ENCODE measurements at places on chromosomes 6 and 20. TPM values are rescaled to one million over a fixed set of nuclear protein-coding genes. Genes with fewer than 3 reads are reported as not detected.

The ABHD16B gene
- total RNA-seq, result 0.29 TPM

DNA sequence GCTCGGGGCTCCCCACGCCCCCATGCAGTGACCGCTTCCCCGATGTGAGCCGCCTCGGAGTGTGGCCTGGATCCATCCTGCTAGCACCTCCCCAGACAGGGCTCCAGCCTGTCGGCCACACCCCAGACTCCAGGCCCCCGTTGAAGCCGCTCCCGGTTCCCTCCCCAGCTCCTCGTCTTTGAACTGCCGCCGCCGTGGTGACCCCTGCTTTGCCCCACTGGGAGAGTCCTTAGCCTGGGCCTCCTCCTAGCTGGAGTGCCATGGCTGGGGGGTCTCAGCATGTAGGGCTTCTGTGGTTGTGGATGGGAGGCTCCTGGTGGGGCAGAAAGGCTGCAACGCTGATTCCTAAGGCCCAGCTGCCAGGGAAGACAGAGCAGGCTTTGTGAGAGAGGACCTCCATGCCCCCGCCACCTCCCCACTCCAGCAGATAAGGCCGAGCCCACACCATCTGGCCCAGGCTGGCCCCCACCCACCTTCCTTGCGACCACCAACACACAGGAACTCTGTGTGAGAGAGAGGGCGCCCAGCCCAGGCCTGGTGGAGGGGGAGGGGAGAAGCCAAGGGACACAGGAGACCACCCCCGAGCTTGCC lies 11.4 kb downstream of the FOXS1 start:
- DNase-seq, result no peak

GRCh38 chr20:2299301-2299700 lies 3.5 kb downstream of the TGM3 start:
- DNase-seq, result no peak

GRCh38 chr6:137661601-137662000 lies 167.4 kb upstream of the OLIG3 start:
- DNase-seq, result peak; percentile 40

The TULP4 gene
- total RNA-seq, result 62.1 TPM

DNA sequence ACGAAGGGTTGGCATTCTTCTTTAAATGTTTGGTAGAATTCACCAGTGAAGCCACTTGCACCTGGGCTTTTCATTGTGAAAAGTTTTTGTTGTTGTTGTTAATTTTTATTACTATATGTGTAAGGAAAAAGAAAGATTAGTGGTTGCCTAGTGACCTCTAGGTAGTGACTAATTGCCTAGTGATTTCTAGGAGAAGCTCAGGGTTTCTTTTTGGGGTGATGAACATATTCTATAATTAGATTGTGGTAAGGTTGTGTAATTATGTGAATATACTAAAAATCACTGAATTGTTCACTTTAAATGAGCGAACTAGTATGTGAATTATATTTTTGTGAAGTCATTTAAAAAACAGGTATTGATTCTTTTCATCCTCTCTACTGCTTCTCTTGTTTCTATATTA lies 123.8 kb upstream of the TMEM170B start:
- no peak for DNase-seq

The ELOVL2 gene
- not detected for total RNA-seq

DNA sequence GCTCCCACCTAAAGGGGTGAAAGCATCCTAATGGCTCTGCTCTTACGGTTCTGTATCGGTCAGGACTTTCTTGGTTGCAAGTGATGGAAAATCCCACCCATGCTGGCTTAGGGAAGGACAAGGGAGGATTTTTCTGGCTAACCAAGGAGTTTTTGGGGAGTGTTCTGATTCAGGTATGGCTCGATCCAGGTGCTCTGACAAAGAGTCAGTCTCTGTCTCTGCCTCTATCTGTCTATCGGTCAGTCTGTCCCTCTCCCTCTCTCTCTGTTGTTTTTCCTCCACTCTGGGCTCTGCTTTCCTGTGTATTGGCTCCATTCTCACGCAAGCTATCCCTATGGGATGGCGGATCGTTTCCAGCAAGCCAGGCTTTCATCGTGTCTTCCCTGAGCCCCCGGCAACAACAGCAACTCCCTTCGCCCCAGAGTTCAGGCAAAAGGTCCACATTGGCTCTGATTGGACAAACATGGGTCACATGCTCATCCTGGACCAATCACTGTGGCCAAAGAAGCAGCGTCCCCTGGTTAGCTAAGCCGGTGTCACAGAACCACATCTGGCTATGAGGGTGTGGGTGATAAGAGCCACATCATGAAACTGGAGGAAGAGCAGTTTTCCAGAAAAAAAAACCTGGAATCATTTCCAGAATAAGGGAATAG lies 160.3 kb downstream of the BMP7 start:
- DNase-seq, result peak; percentile 24

DNA sequence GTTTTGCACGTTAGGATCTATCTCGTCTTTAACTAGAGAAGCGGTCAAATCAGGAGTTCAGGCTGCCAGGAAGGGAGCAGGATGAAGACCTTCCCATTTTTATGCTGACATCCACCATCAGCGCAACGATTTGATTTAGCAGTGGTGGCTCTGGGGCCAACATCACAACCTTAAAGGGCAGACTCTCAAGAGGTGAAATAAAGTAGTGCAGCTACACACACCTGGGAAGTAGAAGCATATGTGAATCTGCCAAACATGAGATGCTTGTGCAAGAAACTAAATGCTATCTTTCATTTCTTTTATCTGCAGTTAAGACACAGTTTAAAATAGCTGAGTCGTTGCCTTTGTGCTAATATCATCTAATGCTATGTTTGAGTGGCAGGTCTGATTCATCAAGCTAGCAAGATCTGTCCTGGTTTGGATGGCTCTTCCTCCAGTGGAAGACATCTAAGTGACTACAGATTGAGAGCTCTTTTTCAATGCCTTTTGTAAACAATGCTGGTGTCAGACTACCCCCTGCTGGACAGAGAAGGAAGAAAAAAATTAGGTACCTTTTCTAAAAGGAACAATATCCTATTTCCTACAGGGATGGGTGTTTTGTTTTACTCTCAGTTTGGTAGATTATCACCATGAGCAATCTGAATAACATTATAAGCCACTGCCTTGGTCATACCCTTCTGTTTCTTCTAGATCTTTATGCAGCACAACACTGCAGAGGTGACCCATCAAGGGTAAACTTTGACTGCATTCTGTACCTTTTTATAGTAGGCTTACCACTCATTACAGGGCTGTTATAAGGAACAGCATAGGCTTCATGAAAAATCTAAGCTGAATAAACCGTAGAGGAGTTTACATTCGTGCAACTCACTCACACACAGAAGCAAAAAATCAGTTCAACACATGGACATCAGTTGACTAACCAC lies 171.6 kb upstream of the FBXL4 start:
- peak; percentile 57 for DNase-seq

DNA sequence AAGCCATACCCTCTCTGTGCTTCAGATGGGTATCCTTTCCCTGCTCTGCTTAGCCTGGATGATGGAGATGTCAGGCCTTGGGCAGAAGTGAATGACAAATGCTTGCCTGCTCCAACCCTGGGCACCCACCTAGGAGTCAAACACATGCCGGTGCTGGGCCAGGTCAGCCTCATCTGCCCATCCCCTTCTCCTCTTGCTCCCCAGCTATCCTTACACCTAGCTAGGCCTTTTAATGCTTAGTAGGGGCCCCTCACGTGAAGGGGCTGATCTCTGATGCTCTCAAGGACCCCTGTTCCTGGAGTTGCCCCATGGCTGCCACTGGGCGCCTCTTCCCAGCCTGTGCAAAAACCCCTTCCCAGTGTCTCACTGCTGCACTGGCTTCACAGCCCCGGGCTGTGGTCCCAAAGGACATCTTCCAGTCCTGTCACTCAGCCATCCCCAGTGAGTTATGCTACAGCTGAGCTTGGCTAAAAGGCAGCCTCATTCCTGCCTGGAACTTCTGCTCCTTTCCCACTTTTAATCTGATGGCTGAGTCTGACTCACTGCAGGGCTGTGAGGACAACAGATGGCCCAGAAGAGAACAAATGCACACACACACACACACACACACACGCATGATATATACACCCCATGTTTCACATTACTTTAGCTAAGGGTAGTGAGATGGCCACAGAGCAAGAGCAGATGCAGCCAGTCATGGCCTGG lies 12.8 kb upstream of the SDCBP2 start:
- DNase-seq, result no peak

The SLC22A23 gene
- total RNA-seq, result not detected

GRCh38 chr6:105301072-105301503 lies 101.8 kb downstream of the PREP start:
- no peak for DNase-seq

GRCh38 chr6:2110504-2110903 lies 134.9 kb downstream of the GMDS start:
- DNase-seq, result no peak

GRCh38 chr6:27426045-27426620 lies 37.6 kb downstream of the ZNF391 start:
- no peak for DNase-seq

- DNase-seq, result peak; percentile 79
Observed at GRCh38 chr6:156777577-156778453, 637 bp downstream of the ARID1B start.

DNA sequence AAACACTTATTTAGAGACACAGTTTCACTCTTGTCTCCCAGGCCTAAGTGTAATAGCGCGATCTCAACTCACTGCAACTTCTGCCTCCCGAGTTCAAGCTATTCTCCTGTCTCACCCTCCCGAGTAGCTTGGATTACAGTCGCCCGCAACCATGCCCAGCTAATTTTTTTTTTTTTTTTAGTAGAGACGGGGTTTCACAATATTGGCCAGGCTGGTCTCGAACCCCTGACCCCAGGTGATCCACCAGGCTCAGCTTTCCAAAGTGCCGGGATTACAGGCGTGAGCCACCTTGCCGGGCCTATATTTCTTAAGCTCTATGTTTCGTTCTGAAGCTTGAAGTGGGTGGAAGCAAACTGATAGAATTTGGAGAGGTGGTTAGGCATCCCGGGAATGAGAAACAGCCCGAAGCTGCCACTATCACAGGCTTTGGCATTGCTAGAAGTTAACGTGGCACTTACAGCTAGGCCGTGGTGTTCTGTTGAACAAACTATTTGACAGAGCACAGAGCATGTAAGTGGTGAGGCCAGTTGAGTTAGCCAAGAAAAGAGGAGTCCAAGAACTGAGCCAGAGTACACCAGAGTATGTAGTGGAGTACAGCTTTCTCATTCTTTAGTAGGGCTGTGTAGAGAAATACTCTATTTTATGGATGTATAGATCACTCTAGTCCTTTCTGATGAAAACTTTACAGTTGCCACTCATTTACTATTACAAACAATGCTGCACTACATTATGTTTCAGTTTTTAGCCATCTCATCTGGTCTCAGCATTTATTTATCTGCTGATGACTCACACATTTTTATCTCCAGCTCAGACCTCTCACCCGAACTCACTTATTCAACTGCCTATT lies 62.0 kb upstream of the HFE start:
- DNase-seq, result peak; percentile 52

DNA sequence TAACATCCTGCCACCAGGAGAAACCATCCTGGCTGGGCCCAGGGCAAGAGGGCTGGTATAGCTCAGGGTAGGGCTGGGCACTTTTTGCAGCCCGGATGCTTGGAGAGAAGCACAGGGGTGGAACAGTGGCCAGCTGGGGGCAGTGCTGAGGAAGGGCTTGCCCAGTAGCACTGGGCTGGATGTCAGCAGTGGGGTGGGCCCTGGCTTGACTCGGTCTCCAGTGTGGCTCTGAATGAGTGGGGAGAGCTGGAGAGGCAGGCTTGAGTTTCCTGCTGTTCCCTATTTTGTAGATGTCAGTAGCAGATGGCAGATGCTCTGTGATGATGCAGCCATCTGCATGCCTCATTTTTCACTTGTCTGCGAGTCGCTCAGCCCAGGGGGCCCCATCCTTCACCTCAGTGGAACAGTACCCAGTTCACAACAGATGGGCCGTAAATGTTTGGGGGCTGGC lies 56.3 kb upstream of the TULP1 start:
- peak; percentile 19 for DNase-seq

The CYP39A1 gene
- total RNA-seq, result 22.6 TPM

DNA sequence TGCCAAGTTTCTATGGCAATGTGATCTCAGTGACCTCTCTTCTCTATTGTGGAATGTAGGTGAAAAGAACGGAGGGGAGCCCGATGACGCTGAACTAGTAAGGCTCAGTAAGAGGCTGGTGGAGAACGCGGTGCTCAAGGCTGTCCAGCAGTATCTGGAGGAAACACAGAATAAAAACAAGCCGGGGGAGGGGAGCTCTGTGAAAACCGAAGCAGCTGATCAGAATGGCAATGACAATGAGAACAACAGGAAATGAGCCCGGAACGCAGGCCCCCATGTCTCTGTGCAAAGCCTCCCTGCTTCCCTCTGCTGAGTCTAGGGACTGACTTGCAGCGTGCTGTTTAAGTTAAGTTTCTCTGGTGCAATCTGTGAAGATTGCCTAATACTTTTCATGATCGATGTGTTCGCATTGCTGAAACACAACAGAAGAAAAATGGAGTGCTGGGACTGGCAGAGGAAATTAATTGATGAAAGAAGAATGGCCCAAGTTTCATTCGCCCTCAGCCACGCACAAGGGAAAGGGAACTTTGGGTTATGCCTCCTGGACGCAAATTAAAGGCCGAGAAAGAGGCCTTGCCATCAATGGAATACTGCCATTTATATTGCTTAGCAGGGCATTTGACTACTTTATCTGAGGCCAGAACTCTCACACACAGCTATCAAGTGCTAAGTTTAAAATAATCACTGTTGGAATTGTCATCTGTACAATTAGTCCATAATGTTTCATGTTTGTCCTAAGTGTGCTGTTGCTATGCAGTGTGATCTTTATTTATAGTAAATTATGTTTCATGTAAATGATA lies 146.4 kb downstream of the AKAP7 start:
- DNase-seq, result peak; percentile 31

- DNase-seq, result peak; percentile 74
Observed at GRCh38 chr6:62298745-62299392, 12.8 kb upstream of the KHDRBS2 start.

The TRERF1 gene
- 12.9 TPM for total RNA-seq

DNA sequence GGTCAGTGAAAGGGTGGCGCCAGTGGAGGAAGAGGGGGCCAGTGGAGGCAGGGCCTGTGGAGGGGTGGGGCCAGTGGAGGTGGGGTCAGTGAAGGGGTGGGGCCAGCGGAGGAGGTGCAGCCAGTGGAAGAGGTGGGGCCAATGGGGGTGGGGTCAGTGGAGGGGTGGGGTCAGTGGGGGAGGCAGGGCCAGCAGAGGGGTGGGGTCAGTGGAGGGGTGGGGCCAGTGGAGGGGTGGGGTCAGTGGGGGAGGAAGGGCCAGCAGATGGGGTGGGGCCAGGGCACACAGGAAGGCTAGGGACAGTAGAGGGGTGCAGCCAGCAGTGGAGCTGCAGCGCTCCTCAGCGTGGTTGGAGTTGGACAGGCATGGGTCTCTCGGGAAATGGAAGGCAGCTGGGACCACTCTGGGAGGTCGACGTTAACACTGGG lies 18.7 kb downstream of the ADRM1 start:
- peak; percentile 80 for DNase-seq
